ENCODE measurements at places on chromosomes 2 and 18.

- no peak for DNase-seq
Measured at GRCh38 chr2:16135913-16136310, 195.6 kb downstream of the MYCN start.

- DNase-seq = no peak
Measured at GRCh38 chr2:174553811-174554493, 43.7 kb downstream of the WIPF1 start.

GRCh38 chr2:58665154-58665553 is 424.0 kb upstream of the FANCL start:
- no peak for DNase-seq

- DNase-seq = no peak
Measured at GRCh38 chr2:33158482-33159003, 211.8 kb downstream of the LTBP1 start.

DNA sequence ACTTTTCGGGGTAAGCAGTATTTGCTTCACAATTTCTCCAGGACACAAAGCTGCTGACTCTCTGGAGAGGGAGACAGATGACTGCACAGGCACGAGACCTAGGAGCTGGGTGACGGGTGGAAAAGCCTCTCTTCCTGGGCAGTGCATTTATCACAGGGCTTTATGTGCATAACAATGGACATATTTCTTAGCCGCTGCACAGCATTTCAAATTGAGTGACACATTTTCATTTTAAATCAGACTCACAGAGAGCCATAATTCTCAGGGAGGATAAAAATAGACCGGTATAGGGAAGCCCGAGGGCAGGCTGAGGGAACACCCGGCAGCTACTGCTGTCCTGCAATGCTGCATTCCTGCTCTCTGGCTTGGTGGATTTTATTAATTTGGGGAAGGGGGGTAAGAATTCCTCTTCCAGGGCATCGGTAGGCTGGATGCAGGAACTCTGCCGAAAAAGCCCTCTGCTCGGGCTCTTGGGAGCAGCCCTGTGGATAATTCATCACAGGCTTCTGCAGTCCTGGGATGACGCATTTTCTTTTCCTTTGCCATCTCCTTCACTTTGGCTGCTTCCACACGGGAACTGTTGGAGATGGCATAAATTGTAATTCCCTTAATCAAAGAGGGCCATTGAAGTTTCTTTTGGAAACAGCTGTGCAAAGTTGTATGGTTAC is 108.1 kb upstream of the ACAA2 start:
- DNase-seq = no peak

DNA sequence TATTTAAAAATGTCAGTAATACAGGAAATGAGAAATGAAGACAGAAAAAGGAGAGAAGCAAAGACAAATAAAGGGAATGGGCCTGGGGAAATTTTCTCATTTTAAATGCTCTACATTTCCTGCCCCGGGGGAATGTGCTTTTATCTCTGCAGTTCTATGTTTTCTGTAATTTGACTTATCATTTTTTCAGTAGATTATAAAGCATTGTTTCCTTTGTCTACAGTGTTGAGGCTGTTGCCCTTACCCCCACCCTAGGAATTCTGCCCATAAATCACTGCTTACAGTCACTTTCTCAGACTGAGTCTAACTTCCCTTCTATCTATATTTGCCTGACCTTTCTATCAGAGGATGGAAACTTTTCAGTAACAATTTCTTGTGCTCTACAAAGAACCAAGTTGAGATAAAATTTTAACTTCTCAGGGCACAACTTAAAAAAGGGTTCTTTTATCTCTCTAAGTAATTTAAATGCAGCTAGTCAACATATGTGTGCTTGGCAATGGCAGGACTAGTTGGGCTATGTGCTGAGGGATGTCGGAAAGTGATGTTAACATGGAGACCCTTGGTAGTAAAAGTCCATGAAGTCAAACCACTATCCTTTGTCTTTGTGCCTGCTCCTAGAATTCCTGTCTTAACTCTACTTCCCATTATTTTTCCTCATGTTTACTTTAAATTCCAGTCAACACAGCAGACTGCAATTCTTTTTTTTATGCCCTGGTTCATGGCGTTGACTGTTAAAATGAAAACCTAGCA is 146.5 kb upstream of the MMADHC start:
- no peak for DNase-seq

GRCh38 chr2:229831805-229832509 is 89.9 kb downstream of the TRIP12 start:
- DNase-seq = no peak

GRCh38 chr2:2183176-2183575 is 147.9 kb downstream of the MYT1L start:
- DNase-seq = no peak

- no peak for DNase-seq
Measured at GRCh38 chr2:134505446-134505845, 213.4 kb downstream of the TMEM163 start.

GRCh38 chr2:60045456-60045855 is 508.0 kb downstream of the BCL11A start:
- no peak for DNase-seq

DNA sequence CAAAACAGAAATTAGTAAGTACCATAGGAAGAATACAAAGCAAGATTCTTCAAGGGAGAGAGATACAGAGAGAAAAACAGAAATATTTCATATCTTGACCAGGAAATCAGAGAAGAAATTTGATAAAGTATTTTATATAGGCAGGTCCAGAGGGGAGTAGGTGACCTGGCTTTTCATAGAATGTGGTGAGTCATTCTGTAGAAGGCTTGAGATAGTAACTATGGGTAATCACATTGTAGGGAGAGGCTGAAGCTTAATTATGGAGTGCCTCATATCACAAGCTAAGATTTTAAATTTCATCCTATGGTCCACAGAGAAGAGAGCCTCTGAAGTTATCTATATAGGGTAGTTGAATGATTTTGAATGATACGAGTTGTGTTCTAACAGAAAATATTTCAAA is 195.0 kb upstream of the CYRIA start:
- DNase-seq = no peak

- DNase-seq = no peak
Measured at GRCh38 chr2:109375656-109376055, 238.1 kb downstream of the SEPTIN10 start.

- DNase-seq = no peak
Measured at GRCh38 chr2:231527955-231528635, 2.1 kb downstream of the NMUR1 start.

DNA sequence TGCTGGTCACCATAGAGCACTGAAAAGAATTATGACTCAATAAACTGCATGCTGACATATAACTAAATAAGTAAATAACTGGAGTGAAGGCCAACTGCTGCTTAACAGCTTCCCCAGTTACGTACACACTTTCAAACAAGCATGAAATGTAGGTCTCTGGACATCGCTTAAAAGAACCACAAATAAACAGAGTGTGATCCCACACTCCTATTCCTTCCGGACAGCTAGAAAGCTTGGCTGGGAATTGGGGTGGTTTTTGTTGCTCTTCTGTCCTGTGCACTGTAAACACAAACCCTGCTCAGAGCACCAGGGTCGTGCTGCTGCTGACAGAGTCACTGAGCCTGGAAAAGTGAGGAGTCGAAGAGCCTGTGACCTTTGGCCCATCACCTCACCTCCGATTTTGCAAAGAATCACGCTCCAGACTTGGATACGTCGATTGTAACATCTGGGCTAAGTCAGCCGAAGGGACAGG is 162.7 kb upstream of the NT5C1B start:
- no peak for DNase-seq

DNA sequence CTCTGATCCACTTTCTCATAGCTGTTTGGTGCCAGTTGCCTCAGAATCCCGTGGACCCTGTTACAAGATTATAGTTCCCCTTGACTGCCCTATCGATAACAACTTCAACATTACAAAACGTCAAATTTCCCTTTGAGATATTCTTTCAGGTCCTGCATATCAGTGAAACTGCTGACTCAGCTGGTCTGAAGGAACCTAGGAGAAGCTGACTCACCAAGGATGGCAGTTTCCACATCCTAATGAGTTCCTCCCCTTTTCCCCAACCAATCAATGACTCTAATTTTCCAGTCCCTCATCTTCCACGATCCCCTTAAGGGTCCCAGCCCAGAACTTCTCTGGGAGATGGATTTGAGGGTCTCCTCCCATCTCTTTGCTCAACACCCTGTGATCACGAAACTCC is 27.6 kb upstream of the GNAL start:
- DNase-seq = no peak

Data from erythroblast (primary cell).